Lung (tissue), 17 donors: ENCODE measurements at places on chromosomes 1 and 21.

- DNase-seq = no peak
- no peaks in the 10 kb centered on the region for H3K4me1 ChIP-seq
- peak overlapping the region; percentile 80 for H3K27ac ChIP-seq
- H3K27me3 ChIP-seq = no peaks in the 10 kb centered on the region
These were observed 21.8 kb downstream of the C1orf116 start for GRCh38 chr1:207010726-207011125.

- H3K4me3 ChIP-seq = no peak overlapping the region
- H3K27ac ChIP-seq = no peak overlapping the region
- no peaks in the 10 kb centered on the region for H3K27me3 ChIP-seq
- DNase-seq = peak; percentile 41
- H3K4me1 ChIP-seq = peaks cover 10% of the 10 kb centered on the region
- no peaks in the 10 kb centered on the region for H3K36me3 ChIP-seq
These were observed 447.5 kb downstream of the NEGR1 start for GRCh38 chr1:71834601-71835441.

DNA sequence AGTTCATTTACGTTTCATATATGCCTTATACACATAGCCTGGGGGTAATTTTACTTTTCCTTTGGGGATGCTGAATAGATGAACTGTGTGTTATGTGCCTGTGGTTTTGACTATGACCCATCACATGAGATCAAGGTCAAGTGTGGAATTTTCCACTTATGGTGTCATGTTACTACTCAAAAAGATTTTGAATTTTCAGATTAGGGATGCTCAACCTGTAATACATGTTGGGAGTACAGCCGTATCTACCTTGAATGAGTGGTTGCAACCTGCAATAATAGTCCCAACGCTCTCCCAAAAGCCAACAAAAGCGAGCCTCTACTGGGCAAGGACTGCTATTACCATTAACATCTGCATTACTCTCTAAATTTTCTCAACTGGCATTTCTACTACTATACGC lies 68.5 kb upstream of the SDC3 start:
- no peak for DNase-seq
- H3K27ac ChIP-seq = peak overlapping the region; percentile 53
- peaks cover 22% of the 10 kb centered on the region for H3K36me3 ChIP-seq
- H3K4me1 ChIP-seq = peaks cover 2% of the 10 kb centered on the region

GRCh38 chr1:96374076-96374762 lies 347.4 kb upstream of the PTBP2 start:
- no peak for DNase-seq
- H3K4me3 ChIP-seq = no peak overlapping the region
- H3K4me1 ChIP-seq = no peaks in the 10 kb centered on the region
- H3K27ac ChIP-seq = no peak overlapping the region

GRCh38 chr1:91697416-91697815 lies 188.5 kb downstream of the TGFBR3 start:
- H3K4me3 ChIP-seq = no peak overlapping the region
- DNase-seq = no peak
- no peak overlapping the region for H3K27ac ChIP-seq
- H3K36me3 ChIP-seq = peaks cover 19% of the 10 kb centered on the region

DNA sequence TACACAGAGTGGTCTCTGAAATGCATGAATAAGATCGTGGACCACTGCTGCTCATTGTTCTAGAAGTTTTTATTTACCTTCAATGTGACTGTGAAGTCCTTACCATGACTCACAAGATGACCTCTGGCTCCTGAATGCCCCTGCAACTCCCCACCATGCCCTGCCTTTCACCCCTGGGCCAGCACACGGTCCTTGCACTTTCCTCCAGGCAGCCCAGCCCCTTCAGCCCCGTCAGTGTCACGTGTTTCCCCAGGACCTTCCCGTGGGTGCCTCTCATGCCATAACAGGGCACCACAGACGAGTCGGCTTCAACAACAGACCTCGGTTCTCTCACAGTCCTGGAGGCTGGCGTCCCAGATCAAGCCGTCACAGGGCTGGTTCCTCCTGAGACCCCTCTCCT lies 62.1 kb downstream of the B3GALT5 start:
- DNase-seq = no peak
- no peak overlapping the region for H3K27ac ChIP-seq
- no peaks in the 10 kb centered on the region for H3K27me3 ChIP-seq
- no peaks in the 10 kb centered on the region for H3K36me3 ChIP-seq
- H3K4me3 ChIP-seq = no peak overlapping the region

DNA sequence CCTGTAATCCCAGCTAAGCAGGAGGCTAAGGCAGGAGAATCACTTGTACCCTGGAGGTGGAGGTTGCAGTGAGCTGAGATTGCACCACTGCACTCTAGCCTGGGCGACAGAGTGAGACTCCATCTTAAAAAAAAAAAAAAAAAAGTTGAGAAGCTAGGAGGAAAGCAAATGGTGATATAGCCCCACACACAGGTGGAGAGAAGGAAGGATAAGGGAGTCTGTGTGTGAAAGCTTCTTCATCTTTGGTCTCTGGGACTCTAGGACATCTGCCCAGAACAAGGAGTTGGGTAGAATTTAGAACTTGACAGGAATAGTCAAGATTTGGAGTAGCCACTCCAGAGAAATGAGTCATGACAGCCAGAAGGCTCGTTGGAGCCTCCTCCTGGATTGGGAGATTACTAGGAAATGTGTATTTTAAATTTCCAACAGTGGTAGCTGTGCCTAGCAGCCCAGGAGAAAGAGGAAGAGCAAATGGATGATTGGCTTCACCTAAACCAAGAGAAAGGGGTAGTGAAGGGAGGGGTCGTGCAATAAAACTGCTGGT lies 19.9 kb downstream of the NPL start:
- DNase-seq = no peak
- H3K4me3 ChIP-seq = no peak overlapping the region
- no peaks in the 10 kb centered on the region for H3K36me3 ChIP-seq
- H3K27me3 ChIP-seq = no peaks in the 10 kb centered on the region
- H3K27ac ChIP-seq = no peak overlapping the region

DNA sequence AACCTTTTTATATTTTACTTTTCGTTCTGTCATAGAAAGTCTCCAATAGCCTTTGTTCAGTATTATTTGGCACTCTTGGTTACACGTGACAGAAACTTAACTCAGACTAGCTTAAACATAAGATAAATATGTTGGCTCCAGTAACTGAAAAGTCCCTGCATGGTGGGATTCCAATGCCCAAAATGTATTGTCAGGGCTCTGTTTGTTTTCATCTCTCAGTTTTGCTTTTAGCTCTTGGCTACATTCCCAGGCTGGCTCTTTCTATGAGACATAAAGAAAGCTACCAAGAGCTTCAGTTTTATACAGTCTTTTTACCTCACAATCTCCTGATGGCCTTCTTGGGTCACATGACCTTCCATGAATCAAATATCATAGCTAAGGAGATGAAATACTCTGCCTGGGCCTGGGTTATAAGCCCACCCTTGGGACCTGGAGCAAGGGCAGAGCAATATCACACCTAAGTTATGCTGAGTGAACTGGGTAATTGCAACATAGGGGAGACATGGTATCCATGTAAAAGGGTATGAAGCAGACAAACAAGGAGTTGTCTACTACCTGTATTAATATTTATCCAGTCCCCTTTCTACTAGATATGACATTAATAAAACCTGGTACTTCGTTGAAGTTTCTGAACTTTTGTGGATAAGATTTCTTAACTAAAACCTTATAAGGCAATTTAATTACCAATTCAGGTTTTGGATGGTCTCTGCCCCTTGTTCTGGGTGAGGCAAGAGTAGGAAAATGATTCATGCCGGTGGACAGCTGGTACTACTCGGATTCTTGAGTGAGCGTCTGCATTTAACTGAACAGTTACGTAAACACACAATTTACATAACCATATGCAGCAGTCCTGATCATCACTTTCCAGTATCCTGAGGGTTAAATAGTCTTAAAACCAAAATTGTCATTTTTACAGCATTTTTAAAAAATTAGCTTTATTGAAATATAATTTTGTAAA lies 442.3 kb downstream of the GPATCH2 start:
- no peak overlapping the region for H3K4me3 ChIP-seq
- H3K27me3 ChIP-seq = no peaks in the 10 kb centered on the region
- peak; percentile 93 for DNase-seq
- H3K36me3 ChIP-seq = no peaks in the 10 kb centered on the region
- no peaks in the 10 kb centered on the region for H3K4me1 ChIP-seq

DNA sequence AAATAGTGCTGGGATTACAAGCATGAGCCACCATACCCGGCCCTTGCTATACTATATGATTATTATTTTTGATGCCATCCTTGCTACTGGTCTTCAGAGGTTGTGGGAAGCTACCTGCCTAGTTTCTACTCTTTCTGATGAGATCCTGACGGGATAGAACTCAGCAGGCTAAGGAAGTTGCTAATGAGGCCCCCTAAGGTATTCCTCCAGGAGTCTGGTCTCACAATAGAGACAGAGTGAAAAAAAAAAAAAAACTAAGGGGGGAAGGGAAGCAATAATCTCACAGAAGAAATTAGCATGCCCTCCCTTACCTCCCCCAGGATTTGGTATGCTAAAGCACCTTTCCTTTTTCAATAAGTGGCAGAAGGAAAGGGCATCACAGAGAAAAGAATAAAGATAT lies 17.6 kb downstream of the INTS3 start:
- no peak overlapping the region for H3K27ac ChIP-seq
- H3K27me3 ChIP-seq = no peaks in the 10 kb centered on the region
- peaks cover 27% of the 10 kb centered on the region for H3K4me1 ChIP-seq

- no peaks in the 10 kb centered on the region for H3K27me3 ChIP-seq
- H3K4me3 ChIP-seq = no peak overlapping the region
- H3K27ac ChIP-seq = no peak overlapping the region
- peaks cover 10% of the 10 kb centered on the region for H3K4me1 ChIP-seq
These were observed 10.1 kb upstream of the GNG12 start for GRCh38 chr1:67843331-67843730.

- H3K4me1 ChIP-seq = no peaks in the 10 kb centered on the region
- H3K27me3 ChIP-seq = no peaks in the 10 kb centered on the region
- no peak overlapping the region for H3K4me3 ChIP-seq
These were observed 112.8 kb upstream of the ADAMTS5 start for GRCh38 chr21:27079636-27080240.

- H3K4me1 ChIP-seq = no peaks in the 10 kb centered on the region
- no peaks in the 10 kb centered on the region for H3K27me3 ChIP-seq
These were observed 217.2 kb downstream of the RPS6KC1 start for GRCh38 chr1:213268221-213268620.

DNA sequence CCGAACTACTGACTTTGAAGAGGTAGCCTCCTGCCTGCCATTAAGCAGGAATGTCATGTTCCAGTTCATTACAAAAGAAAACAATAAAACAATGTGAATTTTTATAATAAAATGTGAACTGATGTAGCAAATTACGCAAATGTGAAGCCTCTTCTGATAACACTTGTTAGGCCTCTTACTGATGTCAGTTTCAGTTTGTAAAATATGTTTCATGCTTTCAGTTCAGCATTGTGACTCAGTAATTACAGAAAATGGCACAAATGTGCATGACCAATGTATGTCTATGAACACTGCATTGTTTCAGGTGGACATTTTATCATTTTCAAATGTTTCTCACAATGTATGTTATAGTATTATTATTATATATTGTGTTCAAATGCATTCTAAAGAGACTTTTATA lies 159.8 kb upstream of the SGIP1 start:
- peaks cover 4% of the 10 kb centered on the region for H3K36me3 ChIP-seq
- no peak overlapping the region for H3K4me3 ChIP-seq
- no peak for DNase-seq
- peaks cover 9% of the 10 kb centered on the region for H3K4me1 ChIP-seq
- no peak overlapping the region for H3K27ac ChIP-seq

- H3K27ac ChIP-seq = no peak overlapping the region
- H3K4me1 ChIP-seq = peaks cover 7% of the 10 kb centered on the region
- H3K27me3 ChIP-seq = no peaks in the 10 kb centered on the region
- no peak for DNase-seq
- H3K36me3 ChIP-seq = peaks cover 6% of the 10 kb centered on the region
- H3K4me3 ChIP-seq = no peak overlapping the region
These were observed 192.4 kb downstream of the SIPA1L2 start for GRCh38 chr1:232437510-232437909.

DNA sequence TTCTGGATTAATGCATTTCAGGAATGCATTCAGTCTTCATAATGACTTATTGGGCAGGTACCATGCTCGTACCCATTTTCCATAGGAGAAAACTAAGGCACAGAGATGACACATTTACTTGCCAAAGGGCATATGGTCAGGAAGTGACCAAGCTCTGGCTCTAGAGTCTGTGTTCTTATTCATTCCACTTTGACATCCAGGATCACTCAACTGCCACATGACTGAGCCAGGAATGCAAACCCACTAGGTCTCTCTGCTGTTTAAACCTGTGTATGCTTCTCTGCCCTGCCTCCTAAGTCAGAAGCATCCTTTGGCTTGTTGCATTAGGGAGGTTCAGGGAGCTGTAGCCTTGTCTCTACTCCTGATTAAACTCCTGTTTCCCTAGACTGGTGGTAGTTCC lies 7.5 kb downstream of the KAZN start:
- peaks cover 4% of the 10 kb centered on the region for H3K27me3 ChIP-seq
- no peak overlapping the region for H3K4me3 ChIP-seq
- peaks cover 46% of the 10 kb centered on the region for H3K4me1 ChIP-seq
- H3K27ac ChIP-seq = no peak overlapping the region
- no peaks in the 10 kb centered on the region for H3K36me3 ChIP-seq

- no peak for DNase-seq
- H3K27ac ChIP-seq = no peak overlapping the region
- no peaks in the 10 kb centered on the region for H3K27me3 ChIP-seq
- peaks cover 5% of the 10 kb centered on the region for H3K4me1 ChIP-seq
These were observed 15.4 kb downstream of the VANGL2 start for GRCh38 chr1:160415696-160416290.

DNA sequence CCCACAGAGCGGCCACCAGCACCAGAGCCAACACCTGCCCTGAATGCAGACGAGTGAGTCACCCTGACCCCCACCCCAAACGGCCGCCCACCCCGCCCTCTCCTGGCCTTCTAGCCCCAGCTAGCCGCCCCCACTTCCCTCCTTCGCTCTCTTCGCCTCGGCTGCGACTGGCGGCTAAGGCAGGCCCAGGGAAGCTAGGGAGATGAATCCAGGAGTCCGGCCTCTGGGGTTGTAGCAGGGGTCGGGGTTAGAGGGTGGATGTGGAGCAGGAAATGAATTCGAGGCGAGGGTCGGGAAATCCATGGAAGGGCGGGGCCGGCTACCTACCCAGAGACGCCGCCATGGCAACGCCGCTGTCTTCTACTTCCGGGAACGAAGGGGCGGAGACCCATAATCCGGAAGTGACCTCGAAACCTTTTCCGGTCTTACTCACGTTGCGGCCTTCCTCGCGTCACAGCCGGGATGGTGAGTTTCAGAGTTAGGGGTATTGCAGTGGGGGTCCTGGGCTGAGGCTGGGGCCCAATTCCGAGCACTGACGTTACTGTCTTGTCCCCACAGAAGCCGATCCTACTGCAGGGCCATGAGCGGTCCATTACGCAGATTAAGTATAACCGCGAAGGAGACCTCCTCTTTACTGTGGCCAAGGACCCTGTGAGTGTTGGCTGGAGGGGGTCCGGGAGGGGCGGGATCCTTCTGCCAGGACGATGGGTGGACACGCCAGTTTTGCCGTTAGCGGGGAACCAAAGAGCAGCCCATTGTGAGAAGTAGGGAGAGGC lies at the start of the genes EIF3I and TMEM234:
Gene EIF3I (plus strand): TSS at position 428 of the 776 bp plus-strand sequence. CDS start 35 bp downstream, at position 463.
Gene TMEM234 (minus strand): TSS at position 374 of the 776 bp plus-strand sequence. CDS start 31 bp downstream, at position 343.
- peak within 1 kb of the TSS; percentile 83 for H3K4me3 ChIP-seq
- DNase-seq = peak; percentile 94
- H3K36me3 ChIP-seq = peaks cover 4% of the 10 kb centered on the region
- H3K27me3 ChIP-seq = no peaks in the 10 kb centered on the region
- peaks cover 6% of the 10 kb centered on the region for H3K4me1 ChIP-seq
- peak within 1 kb of the TSS; percentile 94 for H3K27ac ChIP-seq

GRCh38 chr1:210237479-210237878 lies 4.9 kb downstream of the SERTAD4 start:
- DNase-seq = peak; percentile 92
- no peak overlapping the region for H3K4me3 ChIP-seq
- H3K27ac ChIP-seq = no peak overlapping the region
- H3K36me3 ChIP-seq = no peaks in the 10 kb centered on the region

GRCh38 chr1:157252473-157252872 lies 114.3 kb upstream of the ETV3 start:
- H3K36me3 ChIP-seq = no peaks in the 10 kb centered on the region
- no peak for DNase-seq
- no peaks in the 10 kb centered on the region for H3K4me1 ChIP-seq
- no peaks in the 10 kb centered on the region for H3K27me3 ChIP-seq
